ENCODE measurements at places on chromosomes 7 and 10. TPM values are rescaled to one million over a fixed set of nuclear protein-coding genes. Genes with fewer than 3 reads are reported as not detected.

DNA sequence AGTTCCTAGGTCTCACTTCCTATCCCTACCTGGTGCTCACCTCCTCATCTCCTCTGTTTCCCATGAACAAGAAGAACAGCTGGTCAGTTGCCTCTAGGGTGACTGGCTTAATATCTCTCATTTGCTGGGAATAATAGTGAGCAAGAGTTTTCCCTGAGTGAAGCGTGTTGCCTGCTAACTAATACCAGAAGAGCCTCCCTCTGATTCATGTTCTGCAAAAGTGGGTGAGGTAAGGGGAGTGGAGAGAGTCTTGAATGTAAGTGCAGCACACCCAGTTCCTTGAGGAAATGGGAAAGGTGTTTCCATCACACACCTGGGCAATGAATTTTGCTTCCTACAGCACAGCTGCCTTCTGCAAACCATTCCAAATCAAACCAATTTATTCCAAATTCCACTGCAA lies 29.6 kb downstream of the FZD1 start:
- H3K27me3 ChIP-seq: no peaks in the 10 kb centered on the region
- H3K4me1 ChIP-seq: no peaks in the 10 kb centered on the region
- H3K27ac ChIP-seq: no peak overlapping the region
- no peak for DNase-seq
- no peaks in the 10 kb centered on the region for H3K36me3 ChIP-seq
- H3K4me3 ChIP-seq: no peak overlapping the region

Gene SLC26A4
- total RNA-seq: 0.32 TPM

GRCh38 chr7:2759736-2760097 lies 71.7 kb downstream of the AMZ1 start:
- H3K27me3 ChIP-seq: no peaks in the 10 kb centered on the region
- H3K36me3 ChIP-seq: no peaks in the 10 kb centered on the region
- H3K4me3 ChIP-seq: no peak overlapping the region
- DNase-seq: no peak
- peaks cover 24% of the 10 kb centered on the region for H3K4me1 ChIP-seq

- H3K27me3 ChIP-seq: no peaks in the 10 kb centered on the region
- H3K4me3 ChIP-seq: no peak overlapping the region
Observed at GRCh38 chr7:130896051-130896881, 162.3 kb upstream of the KLF14 start.

Gene TBRG4
- total RNA-seq: 147 TPM

Gene CLCN1
- not detected for total RNA-seq

Gene CTTNBP2
- total RNA-seq: 1.8 TPM

- no peaks in the 10 kb centered on the region for H3K27me3 ChIP-seq
- H3K4me1 ChIP-seq: no peaks in the 10 kb centered on the region
- no peak overlapping the region for H3K27ac ChIP-seq
Observed at GRCh38 chr10:89793649-89794254, 92.4 kb downstream of the KIF20B start.

Gene HKDC1
- 19.0 TPM for total RNA-seq

- no peak overlapping the region for H3K4me3 ChIP-seq
- H3K36me3 ChIP-seq: no peaks in the 10 kb centered on the region
- H3K4me1 ChIP-seq: no peaks in the 10 kb centered on the region
- H3K27ac ChIP-seq: no peak overlapping the region
Observed at GRCh38 chr10:10120671-10121070, 897.0 kb upstream of the CELF2 start.

Measured in colonic mucosa (tissue), 4 donors.